Sigmoid colon (tissue), 7 donors: ENCODE measurements at places on chromosomes 11 and 22. TPM values are rescaled to one million over a fixed set of nuclear protein-coding genes. Genes with fewer than 3 reads are reported as not detected.

The A4GALT gene
- polyA plus RNA-seq: 17.3 TPM

The OR5T1 gene
- polyA plus RNA-seq: not detected

The CD3D gene
- polyA plus RNA-seq: 57.0 TPM

- no peak for DNase-seq
Measured at GRCh38 chr11:39461066-39461465, 1998.4 kb downstream of the LRRC4C start.

- no peak for DNase-seq
Measured at GRCh38 chr22:27801616-27802345, at the start of gene MN1. Gene MN1, minus strand, starts transcription at chr22:27801756. Its CDS starts 1,213 bp downstream, at chr22:27800543.
